ENCODE measurements at places on chromosomes 16 and 17.

GRCh38 chr16:22035153-22035552 lies 27.2 kb downstream of the MOSMO start:
- no peak for DNase-seq

- no peak for DNase-seq
Observed at GRCh38 chr17:63335831-63336230, 110.3 kb downstream of the CYB561 start.

DNA sequence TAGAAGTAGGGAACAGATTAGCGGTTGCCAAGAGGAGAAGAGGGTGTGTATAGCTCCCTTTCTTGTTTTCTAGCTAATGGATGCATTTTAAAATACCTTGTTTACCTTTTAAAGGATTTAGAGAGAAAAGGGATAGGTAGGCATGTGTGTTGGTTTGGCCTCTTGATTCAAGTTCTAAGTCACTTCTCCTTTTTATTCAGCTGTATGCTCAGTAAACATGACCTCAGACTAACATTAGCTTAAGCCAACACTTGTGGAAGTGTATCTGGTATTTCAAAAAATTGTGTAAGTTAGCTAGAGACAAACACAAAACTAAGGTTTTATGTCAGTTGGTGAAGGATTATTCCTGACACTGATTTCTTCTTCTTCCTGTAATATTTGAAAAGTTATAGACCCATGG lies 204.1 kb upstream of the NOG start:
- no peak for DNase-seq

- DNase-seq = no peak
Observed at GRCh38 chr17:63443053-63443452, 3.1 kb downstream of the CYB561 start.

DNA sequence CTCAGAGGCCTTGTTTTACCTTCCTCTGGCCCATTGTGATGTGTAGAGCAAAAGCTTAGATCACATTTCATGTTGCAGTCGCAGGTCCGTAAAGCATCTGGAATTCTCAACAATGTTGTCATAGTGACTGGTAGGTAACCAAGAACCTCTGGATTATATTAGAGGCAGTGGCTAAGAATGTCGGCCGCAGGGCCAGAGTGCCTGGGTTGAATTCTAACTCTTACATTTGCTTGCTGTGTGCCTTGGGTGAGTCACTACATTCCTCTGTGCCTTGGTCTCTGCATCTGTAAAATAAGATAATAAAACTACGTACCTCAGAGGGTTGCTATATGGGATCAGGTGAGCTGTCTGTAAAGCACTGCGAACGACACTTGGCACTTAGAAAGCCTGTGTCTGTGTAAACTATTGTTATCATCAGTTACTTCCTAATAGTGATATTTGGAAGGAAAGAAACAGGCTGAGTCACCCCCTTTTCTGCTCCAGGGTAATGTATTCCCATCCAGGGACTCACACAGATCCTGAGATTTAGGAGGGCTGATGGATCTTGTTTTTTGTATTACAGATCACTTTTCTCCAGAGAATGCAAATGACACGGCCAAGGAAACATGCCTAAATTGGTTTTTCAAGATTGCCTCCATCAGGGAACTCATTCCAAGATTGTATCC lies 52.2 kb downstream of the VPS35L start:
- DNase-seq = no peak

DNA sequence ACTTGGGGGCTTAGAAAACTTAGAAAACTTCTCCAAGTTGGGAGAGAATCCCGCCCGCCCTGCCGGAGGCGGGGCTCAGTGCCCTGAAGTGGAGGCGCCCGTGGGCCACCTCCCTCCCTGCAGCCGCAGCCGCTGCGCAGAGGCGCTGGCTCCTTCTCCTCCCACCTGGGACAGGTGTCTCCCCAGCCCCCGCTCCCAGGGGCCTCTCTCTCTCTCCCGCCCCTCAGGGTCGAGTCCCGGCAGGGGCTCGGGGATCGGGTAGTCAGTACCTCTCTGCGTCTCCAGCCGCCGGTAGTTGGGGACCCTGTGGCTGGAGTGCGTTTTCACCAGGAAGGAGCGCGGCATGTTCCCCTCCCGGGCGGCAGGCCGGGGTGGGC lies 257 bp downstream of the SNAI3 start:
- DNase-seq = no peak

DNA sequence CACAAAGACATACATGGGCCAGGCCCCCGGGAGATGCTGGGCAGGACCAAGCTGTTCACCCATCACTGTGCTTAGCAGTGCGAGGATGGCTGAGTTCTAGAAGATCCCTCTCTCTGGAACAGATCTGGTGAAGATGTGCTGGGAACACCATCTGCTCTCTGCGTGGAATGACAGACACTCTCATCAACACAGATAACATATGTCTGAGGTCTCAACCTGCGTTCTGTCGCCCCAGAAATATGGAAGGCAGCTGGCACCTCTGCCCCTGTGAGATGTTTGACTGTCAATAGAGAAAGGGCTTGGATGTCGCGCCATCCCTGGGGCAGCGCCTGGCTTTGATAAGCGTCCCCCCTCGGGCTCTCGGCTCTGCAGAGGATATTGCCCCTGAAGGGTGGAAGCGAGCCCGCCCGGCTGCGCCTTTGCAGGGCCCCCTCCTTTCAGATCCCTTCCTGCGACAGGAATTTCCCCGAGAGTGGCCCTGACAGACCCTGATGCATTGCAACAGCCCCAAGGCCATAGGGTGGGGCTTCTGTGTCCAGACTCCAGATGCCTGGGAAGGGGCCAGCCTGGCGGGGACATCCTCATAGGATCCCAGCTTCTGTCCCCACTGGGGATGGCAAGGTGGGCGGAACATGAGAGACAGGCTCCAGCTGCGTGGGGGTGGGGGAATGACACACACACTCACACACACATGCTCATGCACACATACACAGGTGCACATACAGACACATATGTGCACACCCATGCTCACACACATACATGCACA lies 86.9 kb upstream of the ZNF469 start:
- DNase-seq = no peak

GRCh38 chr16:69838489-69838888 lies 76.4 kb downstream of the WWP2 start:
- no peak for DNase-seq

- DNase-seq = no peak
Observed at GRCh38 chr17:51580869-51581268, 320.5 kb downstream of the UTP18 start.

GRCh38 chr17:77125432-77125901 lies 15.3 kb upstream of the SEC14L1 start:
- no peak for DNase-seq

DNA sequence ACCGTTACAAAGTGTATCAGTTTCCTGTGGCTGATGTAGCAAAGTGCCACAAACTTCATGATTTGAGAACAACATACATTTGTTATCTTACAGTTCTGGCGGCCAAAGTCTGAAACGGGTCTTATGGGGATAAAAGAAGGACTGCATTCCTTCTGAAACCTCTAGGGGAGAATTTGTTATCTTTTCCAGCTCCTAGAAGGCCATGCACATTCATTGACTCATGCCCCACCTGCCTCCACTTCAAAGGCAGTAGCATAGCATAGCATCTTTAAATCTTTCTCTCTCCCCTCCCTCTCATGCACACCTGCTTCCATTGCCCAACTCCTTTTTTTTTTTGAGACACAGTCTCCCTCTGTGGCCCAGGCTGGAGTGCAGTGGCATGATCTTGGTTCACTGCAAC lies 190.7 kb upstream of the DYNLRB2 start:
- DNase-seq = no peak

- DNase-seq = no peak
Observed at GRCh38 chr17:58585554-58585953, 71.1 kb upstream of the MTMR4 start.

DNA sequence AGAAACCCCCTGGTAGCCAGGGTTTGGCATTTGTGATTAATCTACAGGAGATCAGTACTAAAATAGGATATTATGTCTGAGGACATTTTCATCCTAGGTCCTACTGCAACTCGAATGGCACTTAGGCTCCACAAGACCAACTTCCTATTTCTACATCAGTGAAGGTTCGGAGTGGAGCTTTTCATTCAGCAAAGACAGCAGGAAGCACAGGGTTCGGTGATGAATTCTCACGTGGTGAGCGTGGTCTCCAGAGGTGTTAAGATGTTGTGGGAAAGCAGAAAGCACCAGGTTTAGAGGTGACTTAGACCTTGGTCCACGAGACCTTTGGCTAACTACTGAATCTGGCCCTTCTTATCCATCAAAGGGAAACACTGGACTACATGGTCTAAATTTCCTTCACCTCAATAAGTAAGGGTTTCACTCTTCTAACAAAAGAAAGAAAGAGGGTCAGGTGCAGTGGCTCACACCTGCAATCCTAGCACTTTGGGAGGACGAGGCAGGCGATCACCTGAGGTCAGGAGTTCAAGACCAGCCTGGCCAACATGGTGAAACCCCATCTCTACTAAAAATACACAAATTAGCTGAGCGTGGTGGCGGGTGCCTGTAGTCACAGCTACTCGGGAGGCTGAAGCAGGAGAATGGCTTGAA lies 13.9 kb upstream of the HELZ start:
- DNase-seq = no peak

- DNase-seq = no peak
Observed at GRCh38 chr17:296379-296778, 56.2 kb downstream of the RPH3AL start.

DNA sequence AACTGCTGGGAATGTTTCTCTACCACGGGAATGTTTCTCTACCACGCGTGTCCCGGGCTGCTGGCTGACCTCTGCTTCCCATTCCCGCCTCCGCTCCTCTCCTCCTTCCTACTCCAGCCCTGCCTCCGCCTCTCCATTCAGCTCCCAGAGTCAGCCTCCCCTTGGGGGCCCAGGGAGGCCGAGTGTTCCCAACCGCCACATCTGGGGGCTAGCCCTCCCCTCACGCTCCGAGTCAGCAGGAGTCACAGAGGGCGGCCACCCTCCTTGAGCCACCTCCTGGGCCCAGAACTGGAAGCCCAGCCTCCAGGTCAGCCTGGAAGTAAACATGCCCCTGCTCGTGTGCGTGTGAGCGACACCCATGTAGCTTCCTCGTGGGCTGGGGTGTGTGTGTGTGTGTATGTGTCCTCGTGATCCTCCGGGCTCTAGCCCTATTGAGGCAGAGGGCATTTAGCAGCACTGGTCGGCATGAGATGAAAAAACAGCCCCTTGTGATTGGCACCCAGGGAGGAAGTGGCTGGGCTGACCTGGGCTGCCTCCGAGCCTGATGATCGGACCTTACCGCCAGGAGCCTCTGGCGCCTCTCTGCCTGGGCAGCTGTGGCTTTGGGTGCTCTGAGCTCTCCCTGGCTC lies 7.3 kb downstream of the CYGB start:
- peak; percentile 3 for DNase-seq

- no peak for DNase-seq
Observed at GRCh38 chr17:72287586-72287985, 166.8 kb downstream of the SOX9 start.

DNA sequence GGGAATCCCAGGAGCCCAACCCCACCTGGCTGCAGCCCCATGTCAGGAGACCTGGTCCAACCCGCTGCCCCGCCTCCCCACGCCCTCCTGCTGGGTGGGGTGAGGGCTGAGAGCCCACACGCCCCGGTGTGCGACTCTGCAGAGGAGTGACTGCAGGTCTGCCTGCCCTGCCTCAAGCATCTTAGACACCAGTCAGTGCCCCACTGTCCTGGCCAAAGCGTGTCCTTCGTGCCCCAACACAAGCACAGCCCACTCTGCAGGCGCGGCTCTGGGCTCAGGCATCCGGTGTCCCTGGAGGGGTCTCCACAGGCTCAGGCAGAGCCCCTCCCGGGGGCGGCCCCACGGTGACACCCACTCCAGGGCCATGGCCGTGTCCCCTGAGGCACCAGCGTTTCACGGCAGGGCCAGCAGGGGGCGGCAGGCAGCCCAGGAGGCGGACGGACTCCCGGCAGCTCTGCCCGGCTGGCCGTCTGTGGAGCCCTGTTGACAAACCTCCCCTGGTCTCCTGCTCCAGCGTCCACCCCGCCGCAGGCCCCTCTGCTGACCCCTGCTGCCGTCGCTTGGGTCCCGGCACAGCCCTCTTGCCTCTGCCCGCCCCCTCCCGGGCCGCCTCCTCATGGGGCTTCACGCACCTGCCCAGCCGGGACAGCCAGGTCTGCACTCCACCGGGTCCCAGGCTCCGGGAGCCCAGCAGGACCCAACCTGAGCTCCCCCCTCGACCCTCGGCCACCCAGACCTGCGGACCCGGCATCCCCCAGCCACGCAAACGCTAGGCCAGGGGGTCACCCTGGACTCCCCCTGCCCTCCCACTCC lies 8.6 kb upstream of the UBE2I start:
- DNase-seq = peak; percentile 94

GRCh38 chr17:61159221-61159814 lies 240.3 kb upstream of the TBX2 start:
- no peak for DNase-seq

- no peak for DNase-seq
Observed at GRCh38 chr16:87348616-87349157, 31.5 kb upstream of the C16orf95 start.

- peak; percentile 87 for DNase-seq
Observed at GRCh38 chr17:76726231-76726775, at the start of gene JMJD6. Gene JMJD6, minus strand, starts transcription at chr17:76726606. Its CDS starts 131 bp downstream, at chr17:76726475.

DNA sequence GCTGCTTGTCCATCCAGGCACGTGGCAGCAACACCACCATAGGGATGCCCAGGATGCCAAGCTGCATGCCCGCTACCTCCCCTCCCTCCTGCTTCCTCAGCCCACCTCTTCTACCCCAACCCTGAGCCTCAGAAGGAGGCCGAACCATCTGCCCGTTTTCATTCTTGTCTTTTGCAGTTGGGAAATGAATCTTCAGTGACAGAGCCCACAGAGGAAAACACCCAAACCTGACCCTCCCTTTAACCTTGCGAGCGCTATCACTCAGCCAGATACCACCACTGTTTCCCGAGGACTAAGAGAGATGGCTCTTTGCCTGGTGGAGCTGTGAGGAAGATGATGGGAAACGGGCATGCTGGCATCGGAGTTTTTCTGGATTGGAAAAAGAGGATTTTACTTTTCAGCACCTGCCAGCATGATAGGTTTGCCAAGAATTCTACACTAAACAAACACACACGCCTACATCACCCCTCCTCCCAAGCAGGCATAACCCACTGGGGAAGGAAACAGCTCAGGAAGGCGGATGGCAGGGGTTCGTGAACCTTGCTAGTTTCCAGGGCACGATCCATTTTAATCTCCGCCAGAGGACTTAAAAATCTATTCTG lies 457.4 kb downstream of the SLC39A11 start:
- DNase-seq = no peak

GRCh38 chr17:73614256-73614655 lies 30.0 kb downstream of the SDK2 start:
- DNase-seq = no peak

GRCh38 chr16:70151391-70151790 lies 22.2 kb upstream of the CLEC18C start:
- peak; percentile 10 for DNase-seq

- no peak for DNase-seq
Observed at GRCh38 chr17:76271669-76272540, 6.8 kb downstream of the UBALD2 start.

DNA sequence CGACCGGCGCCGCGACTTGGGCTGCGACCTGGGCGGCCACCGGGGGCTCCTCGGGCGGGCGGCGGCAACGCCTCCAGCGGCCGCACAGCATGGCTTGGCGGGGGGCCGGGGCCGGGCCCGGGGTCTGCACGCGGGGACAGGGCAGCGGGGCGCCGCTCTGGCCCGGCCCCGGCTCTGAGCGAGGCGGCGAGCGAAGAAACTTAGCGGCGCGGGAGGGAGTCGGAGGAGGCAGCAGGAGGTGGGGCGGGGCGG lies at the start of gene PLCD3:
Gene PLCD3, minus strand, starts transcription at position 196 of the 252 bp plus-strand sequence. Its CDS starts 105 bp downstream, at position 91.
- DNase-seq = no peak

Measured in D721Med (cell line).